Omental fat pad (tissue), 4 donors: ENCODE measurements at places on chromosomes 5 and 9.
A peak's percentile ranks its signal among the peaks of the same experiment; 100 is the strongest.

DNA sequence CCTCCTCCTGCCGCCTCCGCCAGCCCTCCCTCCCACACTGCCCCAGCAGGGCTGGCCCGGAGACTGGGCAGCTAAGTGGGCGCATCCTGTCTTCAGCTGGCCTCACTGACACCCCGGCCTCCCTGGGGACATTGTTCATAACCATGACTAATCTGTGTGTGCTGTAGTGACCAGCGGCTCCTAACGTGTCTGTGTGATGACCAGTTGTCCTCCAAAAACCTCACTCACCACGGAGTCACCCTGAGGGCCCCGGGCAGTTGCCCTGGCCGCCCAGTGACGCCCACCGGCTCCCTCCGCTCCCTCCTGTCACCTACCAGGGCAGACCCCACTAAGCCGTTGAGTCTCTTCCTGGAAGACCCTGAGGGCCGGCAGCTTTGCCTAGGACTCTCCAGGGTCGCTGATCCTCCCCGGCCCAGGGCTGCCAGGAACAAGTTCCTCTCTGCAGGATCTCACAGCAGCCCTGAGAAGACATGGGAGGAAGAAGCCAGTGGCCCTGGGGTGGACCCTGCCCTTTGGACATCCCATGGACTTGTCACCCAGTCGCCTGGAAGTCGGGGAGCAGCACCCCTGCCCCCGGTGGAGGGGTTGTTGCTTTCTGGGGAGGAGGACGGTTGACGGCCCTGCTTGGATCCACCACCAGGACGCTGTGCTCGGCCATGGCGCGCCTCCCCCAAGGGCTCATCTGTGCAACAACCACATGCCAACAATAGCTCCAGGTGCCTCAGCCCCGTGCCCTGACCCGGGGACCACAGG is 110.2 kb upstream of the LMX1B start:
- no peak for DNase-seq

GRCh38 chr5:11050596-11051304 is 289.7 kb upstream of the DAP start:
- DNase-seq, result no peak

DNA sequence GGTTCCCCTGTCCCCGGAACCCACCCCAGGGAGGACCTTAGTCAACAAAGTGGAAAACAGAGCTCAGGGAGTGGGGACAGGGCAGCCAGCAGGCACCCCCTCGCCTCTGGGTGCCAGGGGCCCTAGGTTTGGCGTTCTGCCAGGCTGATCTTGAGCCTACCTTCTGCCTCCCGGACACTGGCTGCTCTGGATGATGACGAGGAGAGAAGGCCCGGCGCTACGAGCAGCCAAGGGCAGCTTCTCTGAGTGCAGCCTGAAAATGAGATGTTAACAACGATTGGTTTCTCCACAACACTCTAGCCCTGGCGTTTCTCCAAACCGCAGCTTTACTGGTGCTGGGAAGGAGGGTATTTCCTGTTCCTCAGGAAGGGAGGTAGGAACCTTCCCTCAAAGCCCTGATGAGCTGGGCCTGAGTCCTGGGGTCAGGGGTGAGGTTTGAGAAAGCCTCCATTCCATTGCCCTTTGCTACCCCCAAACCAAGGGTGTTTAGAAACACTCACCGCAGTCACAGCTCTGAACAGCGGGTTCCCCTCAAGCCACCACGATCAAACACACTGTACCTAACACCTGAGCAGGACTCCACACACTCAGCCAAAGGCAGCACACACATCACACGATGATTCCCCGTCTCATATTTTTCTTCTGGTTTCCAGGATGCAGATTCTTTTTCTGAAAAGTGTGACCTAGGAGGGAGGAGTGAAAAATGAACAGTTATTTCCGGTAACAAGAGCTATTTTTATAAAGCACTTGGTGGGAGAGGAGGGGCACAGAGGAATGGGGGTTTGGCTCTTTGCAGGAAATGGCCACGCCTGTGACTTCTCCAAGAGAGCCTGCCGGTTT is at the start of gene STING1:
Gene STING1 (minus strand): TSS at position 709 of the 840 bp plus-strand sequence. CDS start 1,054 bp downstream, outside the sequence.
- peak; percentile 79 for DNase-seq

DNA sequence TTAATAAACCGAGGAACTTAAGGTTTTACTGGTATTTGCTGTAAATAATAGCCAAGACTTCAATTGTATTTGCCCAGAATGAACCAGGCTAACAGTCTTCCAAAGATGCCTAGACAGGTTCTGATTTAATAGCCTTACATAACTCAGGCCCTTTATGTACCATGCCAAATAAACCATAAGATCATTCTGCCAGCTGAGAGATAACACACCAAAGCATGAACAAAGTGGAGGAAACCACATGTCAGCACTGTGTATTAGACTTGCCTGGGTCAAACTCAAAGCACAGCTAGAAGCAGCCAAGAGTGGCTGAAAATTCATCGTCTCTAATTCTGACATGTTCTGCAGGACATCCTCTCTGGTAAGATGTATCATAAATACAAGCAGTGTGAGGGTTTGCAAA is 319.3 kb upstream of the ZNF608 start:
- DNase-seq, result no peak

- no peak for DNase-seq
These were observed 60.1 kb downstream of the FOCAD start for GRCh38 chr9:20744036-20744630.

DNA sequence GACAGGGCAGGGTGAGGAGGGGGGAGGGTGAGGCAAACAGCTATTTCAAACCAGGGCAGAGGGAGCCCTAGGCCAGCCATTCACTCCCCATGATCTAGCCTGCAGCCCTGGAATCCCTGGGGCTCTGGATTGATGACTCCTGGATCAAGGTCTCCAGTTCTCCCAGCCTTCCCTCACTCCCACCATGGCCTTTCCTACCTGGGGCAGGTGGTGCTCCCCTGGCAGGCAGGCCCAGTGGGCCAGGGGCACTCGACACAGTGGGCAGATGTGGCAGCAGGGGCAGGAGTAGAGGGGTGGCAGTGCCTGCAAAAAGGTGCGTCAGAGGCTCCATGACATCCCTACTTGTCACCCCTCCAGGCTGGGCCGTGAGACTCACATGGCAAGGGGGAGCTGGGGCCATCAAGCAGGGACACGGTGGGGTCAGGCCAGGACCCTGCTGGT is 6.0 kb downstream of the KIF12 start:
- no peak for DNase-seq

DNA sequence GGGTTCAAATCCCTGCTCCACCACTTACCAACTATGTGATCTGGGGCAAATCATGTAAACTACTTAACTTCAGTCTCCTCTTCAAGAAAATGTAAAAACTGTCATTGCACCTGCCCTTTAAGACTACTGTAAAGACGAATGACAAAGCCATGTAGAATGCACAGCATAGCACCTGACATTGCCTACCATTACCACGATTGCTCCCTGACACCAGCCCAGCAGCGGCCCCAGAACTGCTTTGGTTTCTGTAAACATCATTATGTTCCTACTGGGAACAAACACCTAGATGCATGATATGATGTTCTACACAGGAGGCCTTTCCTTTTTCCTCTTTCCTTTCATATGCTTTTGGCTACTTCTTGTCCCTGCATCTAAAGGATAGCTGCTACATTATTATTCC is 23.1 kb upstream of the PLPP6 start:
- DNase-seq, result no peak

DNA sequence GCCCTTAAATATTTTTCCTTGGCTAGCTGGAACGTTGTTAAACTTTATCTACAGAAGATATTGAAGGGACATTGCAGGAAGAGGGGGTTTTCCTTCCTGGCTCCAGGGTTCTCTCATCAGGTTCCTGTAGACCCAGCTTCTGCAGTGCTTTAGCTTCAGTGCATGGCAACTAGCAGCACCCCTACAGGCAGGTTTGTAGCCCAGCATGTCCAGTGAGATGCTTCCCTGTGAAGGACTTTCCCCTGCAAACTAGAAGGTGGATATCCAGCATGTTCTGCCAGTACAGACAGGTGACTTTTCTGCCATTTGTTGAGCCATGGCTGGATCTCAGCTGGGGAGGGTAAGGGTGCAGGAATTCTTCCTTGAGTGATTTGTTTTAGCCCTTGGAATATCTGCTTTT is 10.4 kb downstream of the CCL28 start:
- no peak for DNase-seq

- no peak for DNase-seq
These were observed 6.9 kb downstream of the OBP2B start for GRCh38 chr9:133202145-133202513.

- DNase-seq, result no peak
These were observed 210.5 kb downstream of the GADD45G start for GRCh38 chr9:89815061-89815902.

DNA sequence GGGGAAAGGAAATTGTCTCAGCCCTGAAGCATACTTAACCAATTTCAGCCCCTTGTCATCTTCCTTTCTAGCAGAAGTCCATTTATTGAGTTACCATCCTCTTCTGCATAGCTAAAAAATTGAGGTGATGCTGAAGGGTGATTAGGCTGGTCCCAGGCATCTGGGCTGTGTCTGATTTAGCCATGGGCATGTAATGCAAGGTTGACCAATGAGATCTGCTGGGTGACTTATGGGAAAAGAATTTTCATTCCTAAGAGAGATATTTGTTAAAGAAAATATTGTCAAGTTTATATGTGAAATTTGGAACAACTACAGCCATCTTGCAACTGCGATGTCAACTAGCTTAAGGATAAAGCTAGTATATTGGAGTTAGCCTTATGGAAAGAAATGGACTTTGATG is 5.1 kb downstream of the ITGA2 start:
- DNase-seq, result no peak

DNA sequence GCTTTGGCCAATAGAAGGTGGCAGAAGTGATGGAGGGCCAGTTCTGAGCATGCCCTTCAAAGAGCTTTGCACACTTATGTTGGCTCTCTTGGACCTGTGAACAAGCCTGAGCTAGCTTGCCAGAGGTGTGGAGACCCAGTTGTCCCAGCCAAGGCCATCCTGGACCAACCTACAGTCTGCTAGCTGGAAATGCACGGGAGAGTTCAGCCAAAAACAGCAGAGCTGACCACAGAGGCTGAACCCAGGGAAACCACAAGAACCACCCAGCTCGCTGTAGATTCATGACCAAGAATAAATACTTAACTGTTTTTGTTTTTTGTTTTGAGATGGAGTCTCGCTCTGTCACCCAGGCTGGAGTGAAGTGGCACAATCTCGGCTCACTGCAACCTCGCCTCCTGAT is 65.4 kb upstream of the HAND1 start:
- no peak for DNase-seq

DNA sequence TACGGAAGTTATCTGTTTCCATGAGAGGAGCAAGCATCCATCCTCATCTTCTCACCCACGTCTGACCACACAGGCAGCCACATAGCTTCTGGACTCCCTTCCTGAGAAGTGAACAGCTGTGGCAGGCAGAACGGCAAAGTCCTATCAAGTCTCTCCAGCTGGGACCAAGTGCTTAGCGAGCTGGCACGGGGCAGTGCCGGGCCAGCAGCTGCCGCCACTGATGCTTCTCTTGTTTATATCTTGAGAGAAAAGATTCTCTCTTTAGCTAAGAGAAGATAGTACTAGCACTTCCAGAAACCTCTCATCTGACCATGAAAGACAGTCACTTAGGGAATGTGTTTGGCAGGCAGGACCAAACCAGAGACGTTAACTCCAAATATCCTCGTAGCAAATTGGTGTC is 37.2 kb downstream of the PLAC8L1 start:
- DNase-seq, result no peak

GRCh38 chr9:13958672-13959071 is 355.3 kb downstream of the NFIB start:
- no peak for DNase-seq

GRCh38 chr5:78540335-78541085 is 108.1 kb downstream of the LHFPL2 start:
- no peak for DNase-seq

DNA sequence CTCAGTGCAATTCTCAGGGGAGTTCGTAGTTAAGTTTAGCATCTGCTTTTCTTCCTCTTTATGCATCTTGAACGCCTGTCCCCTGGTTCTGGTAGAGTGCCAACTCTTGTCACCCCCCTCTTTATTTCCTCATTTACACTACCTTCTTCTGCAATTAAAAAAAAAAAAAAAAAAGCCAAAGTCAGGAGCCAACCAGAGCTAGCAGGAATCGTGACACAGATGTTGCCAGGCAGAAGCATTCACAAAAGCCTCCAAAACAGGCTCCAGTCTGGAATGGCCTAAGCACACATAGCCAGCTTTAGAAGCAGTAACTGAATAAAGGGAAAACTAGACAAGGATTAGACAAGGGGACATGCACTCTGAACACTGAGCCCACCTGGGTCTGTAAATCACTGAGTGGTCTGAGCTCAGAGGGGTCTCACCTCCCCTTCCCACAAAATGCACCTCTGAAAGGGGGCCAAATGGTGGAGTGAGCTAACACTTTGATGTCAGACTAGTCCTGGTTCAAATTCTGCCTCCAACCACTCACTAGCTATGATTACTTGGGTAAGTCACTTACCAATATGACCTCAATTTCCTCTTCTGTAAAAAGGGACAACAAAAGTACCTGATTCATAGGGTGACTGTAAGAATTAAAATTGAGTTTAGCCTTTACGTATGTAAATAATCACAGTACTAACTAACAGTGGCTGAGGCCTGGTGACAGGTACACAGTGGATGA is 2.0 kb downstream of the CD74 start:
- DNase-seq, result no peak

- no peak for DNase-seq
These were observed 6.3 kb downstream of the EXD3 start for GRCh38 chr9:137416563-137417151.

DNA sequence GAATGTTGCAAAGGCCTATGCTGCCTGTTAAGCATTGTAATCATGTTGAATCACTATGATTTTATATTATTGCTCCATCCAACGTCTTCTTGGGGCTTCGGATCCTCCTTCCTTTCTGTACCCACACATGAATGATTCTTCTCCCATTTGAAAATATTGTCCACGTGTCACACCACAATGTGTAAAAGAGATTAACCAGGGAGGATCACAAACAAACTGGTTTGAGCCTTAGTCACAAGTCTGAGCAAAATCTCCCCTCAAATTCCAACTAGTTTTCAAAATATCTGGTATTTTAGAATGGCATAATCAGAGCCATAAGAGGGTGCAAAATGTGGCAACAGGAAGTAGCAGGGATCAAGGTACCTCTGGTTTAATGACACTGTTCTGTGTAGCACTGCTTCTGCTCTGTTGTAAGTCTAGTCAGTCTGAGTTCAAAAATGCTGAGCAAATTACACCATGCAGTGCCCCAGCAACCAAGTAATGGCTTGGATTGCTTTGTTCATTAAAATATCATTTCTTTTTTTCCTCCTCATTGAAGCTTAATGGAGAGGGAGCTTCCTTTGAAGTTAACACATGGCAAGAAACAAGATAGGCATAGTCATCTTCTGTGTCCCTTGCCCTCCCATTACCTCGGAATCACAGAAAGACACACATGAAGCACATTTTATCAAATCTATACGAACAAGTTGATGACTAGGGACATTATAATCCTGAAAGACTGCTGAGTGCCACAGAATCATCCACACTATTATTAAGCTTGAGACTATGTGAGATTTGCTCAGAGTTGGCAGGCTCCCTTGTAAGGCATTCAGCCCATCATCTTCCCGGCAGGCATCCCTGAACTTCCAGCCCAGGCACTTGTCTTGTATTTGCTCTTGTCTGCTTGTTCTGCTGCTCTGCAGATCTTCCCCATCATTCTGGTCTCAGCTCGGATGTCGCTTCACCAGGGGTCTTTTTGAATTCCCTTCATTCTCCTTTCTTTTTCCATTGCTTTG is 102.0 kb upstream of the PRLR start:
- DNase-seq, result no peak
